ENCODE measurements at places on chromosomes 3 and 15.

GRCh38 chr3:106263011-106263410 is 394.2 kb upstream of the CBLB start:
- peak; percentile 7 for DNase-seq

DNA sequence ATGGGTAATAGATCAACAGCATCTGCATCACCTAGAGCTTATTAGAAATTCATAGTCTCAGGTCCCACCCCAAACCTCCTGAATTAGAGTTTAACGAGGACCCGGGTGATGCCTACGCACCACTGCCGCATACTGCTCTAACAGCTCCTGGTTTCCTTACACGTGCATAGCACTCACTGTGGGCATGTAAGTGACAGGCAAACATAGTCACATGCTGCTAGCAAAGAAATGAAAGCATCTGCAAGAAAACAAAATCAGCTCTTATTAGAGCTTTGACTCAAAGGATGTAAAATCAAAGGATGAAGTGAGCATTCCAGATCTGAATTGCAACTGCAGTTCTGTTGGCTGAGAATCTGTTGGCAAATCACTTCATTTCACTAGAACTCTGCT is 19.1 kb upstream of the RIOX2 start:
- no peak for DNase-seq

GRCh38 chr3:57971975-57972374 is 36.2 kb upstream of the FLNB start:
- DNase-seq = no peak

DNA sequence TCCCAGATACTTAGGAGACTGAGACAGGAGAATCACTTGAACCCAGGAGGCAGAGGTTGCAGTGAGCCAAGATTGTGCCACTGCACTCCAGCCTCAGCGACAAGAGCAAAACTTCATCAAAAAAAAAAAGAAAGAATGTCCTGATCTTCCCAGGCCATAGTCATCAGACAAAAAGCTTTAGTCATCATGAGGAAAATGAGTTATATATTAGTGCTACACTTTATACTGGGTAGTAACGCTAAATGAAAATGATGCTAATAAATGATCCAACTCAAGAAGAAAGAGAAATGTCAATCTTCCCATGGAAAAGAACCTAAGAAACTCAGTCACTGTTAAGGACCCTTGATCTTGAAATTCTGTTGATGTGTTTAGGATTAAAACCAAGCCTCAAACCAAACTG is 26.3 kb upstream of the TRIM59 start:
- no peak for DNase-seq

DNA sequence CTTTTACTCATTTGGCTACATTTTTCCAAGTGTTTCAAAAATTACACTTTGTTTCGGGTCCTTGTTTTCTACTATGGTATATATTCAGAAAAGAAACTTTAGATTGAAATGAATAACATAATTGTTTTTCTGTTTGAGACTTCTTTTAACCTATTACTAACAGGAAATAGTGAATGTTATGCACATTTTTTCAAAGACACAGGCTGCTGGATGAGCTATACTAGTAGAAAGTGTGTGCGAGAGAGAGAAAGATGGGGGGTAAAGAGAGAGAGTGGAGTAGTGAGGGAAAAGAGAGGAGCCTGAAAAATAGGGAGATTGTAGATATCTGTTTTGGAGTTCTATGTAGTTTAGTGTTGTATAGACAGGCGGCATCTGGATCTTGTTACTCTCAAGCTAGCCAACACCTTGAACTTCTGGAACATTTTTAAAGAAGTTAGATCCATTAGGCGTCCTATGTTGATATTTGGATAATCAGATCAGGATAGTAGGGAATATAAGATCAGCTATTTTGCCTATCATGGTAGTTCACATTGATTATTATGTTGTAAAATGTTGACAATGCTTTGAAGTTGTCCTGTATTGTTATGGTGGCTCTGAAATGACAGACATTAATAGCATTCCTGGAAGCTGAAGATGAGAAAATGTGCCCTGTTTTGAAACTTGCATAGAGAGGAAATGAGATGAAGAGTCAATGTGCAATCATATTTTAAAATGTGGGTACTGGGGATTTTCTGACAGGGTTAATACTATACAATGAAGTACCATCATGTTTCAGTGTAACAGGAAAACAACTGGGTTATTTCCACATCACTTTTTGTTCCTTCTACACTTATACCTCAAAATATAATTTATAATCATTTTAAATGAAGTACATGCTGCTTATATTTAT is 2.6 kb downstream of the RBMS3 start:
- DNase-seq = peak; percentile 49

DNA sequence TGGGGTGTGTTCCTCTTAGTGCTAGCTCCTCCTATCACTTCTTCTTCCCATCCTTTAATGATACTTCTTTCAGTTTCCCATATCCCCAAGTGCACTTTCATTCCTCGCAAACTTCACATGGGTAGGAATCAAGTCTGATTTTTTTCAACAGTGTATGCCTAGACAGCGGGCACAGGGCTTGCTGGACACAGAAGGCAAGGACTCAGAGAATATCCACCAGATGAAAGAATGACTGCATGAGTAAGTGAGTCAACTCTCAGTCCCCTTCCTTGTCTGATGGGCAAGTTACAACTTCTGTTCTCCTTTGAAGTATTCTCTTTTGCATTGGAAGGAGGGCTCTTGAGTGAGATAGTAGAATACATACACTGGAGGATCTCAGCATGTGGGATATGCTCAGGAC is 3.1 kb upstream of the SQOR start:
- DNase-seq = no peak

DNA sequence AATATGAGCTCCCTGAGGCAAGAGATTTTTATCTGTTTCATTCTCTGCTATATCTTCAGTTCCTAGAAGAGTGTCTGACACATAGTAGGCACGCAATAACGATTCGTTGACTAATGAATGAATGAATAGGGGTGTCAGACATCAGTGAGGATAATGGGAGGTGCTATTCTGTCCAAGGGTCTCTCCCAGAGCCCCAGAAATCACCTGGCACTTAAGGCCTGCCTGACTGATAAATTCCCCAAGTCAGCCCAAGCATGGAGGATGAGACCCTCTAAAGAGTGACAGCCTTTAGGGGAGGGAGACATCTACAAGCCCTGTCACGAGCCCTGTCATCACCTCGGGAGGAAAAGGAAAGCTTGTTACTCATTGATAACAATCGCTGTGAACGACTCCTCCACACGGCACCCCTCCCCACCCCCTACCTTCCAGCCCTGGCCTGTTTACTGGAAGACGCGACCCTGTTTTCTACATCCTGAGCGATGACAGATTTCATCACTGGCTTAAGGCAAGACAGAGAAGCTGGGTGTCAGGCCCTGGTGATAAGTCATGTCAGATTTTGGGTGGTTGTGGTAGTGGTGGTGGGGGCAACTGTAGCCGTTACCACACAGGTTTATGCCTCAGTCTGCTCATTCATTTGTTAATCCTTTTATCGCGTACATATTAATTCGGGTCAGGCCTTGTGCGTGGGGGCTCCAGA is 23.1 kb downstream of the BHLHE40 start:
- no peak for DNase-seq

- no peak for DNase-seq
Observed at GRCh38 chr3:53005854-53006513, 39.9 kb downstream of the SFMBT1 start.

DNA sequence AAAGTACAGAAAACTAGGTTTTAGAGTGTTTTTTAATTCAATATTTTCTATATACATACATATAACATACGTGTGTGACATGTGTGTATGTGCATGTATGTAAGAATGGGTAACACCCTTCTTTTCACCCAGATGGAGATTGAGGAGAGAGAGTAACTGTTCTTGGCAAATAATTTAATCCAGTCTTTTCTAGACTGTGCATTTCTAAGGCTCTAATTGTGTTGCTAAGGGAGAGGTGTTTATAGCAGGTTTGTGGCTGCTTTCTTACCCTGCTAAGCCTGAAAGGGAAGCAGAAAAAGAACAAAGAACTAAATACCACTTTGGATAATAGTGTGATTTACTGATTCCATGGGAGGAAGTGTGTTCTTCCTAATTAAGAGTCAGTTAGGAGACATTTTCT is 46.0 kb upstream of the ALDH1L1 start:
- no peak for DNase-seq

GRCh38 chr15:86157606-86158293 is 78.1 kb downstream of the AGBL1 start:
- DNase-seq = no peak

GRCh38 chr3:128619146-128619890 is 31.3 kb downstream of the RPN1 start:
- peak; percentile 64 for DNase-seq

DNA sequence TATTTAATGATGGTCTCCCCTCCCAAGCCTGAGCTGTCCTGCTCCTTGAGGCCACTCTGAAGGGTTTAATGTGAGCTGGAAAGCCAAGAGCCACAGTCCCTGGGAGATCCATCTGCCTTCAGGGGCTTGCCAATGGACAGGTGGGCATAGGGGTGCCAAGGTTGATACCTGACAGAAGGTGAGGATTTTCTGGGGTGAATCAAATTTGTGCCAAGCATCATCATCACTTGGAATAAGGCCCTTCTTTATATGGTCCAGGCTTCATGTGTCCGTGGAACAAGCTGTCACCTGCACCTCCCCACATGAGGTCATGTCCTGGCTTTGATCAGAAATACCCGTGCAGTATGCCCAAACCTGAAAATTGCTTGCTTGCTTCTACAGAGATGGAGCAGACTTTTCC is 71.9 kb upstream of the CTNNB1 start:
- no peak for DNase-seq

DNA sequence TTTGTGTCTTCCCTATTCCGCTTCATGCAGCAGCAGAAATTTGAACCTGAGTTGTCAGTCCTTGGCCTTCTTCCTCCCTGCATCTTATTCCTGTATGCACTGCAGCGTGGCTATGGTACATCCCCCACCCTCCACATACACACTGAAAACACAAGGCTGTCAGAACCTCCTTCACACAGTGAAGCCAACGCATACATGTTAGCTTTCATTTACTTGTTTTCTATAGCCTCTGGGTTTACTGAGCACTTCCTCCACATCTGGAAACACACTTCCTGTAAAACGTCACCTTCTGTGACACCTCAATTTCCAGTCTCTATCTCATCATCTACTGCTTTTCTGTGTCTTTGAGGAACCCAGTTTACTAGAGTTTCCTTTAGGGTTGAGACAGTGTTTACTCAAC is 47.0 kb downstream of the SUSD5 start:
- no peak for DNase-seq

All from fibroblast of the aortic adventitia (primary cell).